ENCODE measurements at places on chromosomes 6 and 20. TPM values are rescaled to one million over a fixed set of nuclear protein-coding genes. Genes with fewer than 3 reads are reported as not detected.

- H3K27me3 ChIP-seq, result no peaks in the 10 kb centered on the region
- H3K36me3 ChIP-seq, result no peaks in the 10 kb centered on the region
- peaks cover 75% of the 10 kb centered on the region for H3K4me1 ChIP-seq
- H3K27ac ChIP-seq, result no peak overlapping the region
- DNase-seq, result no peak
These were observed 36.2 kb upstream of the OGFRL1 start for GRCh38 chr6:71252410-71252809.

BMP6 gene
- total RNA-seq, result 4.7 TPM

MARCKS gene
- 118 TPM for total RNA-seq

DNA sequence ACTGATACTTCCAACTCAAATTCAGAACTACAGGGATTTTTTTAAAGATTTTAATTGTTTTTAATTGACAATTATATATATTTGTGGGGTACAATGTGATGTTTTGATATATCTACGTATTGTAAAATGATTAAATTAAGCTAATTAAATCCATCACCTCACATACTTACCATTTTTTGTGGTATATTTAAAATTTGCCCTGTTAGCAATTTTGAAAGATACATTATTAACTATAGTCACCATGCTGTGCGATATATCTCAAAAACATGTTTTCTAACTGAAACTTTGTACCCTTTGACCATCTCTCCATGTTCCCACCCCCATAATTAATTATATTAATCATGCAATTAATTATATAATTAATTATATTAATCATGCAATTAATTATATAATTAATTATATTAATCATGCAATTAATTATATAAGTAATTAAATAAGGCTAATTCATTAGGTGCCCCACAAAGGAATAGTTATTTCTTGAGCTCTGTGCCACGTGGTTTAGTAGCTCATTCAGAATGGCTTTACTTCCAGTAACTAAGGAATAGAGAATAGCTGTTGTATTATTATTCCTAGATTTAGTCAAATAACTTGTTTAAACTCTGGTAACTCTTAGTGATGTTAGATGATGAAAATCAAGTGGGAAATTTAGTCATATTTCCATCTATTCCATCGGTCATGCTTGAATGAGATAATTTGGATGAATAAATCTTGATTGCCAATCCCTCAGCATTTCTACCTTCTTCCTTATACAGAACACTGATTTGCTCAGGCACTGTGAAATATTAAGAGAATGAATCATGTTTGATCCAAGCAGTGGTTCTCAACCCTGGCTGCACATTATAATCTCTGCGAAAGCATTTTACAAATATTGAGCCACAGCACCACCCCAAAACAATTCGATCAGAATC, 25.1 kb downstream of the LOC128125822 start:
- H3K4me3 ChIP-seq, result peak overlapping the region; percentile 69
- H3K4me1 ChIP-seq, result peaks cover 18% of the 10 kb centered on the region
- DNase-seq, result no peak
- no peaks in the 10 kb centered on the region for H3K27me3 ChIP-seq
- no peak overlapping the region for H3K27ac ChIP-seq
- H3K36me3 ChIP-seq, result no peaks in the 10 kb centered on the region

DNA sequence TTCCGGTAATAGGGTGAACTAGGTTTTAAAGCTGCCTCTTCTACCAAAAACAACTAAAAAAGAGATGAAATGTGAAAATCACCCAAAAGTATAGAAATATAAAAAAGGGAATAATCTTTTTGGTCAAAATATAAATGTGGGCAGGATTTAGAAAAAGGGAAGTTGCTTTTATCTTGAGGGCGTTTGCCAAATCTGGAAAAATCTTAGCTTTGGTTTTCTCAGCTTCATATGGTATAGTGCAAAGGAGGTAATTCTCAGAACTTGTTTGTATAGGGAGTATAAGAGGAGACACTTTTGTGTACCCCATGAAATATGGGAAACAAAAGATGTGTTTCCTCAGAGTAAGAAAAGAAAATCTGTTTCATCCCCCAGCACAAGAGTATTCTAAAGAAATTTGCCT, 54.2 kb upstream of the TRIM26 start:
- H3K27me3 ChIP-seq, result no peaks in the 10 kb centered on the region
- H3K36me3 ChIP-seq, result no peaks in the 10 kb centered on the region
- DNase-seq, result no peak
- no peaks in the 10 kb centered on the region for H3K4me1 ChIP-seq
- no peak overlapping the region for H3K4me3 ChIP-seq

All from spleen (tissue), 13 donors.